ENCODE measurements at places on chromosomes 3 and 15.

- DNase-seq: no peak
These were observed 25.1 kb upstream of the HERC1 start for GRCh38 chr15:63858881-63859280.

GRCh38 chr3:78736863-78737262, 1030.9 kb downstream of the ROBO1 start:
- DNase-seq: no peak

DNA sequence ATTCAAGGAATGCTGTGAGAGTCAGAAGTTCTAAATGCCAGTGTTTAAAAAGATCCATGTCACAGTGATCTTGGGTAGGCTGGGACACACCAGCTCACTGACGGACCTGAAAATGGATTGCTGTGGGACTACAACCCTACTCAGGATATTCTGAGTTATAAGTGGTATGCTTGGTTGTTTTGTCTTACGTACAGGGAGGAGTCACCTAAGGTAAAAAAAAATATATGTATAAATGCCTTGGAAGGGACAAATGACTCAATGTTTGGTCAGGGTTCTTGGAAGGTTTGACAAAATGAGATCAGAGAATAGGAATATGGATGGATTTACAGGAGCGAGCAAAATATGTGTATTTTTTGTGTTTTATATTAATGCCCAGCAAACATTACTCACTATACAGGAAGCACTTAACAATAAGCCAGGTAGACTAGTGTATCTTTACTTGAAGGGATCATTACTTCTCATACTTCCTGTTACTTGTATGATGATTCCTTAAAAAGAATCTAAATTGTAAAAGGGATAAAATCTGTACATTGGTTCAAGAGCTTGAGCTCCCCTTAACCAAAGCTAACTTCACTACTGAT, 767.3 kb downstream of the GBE1 start:
- DNase-seq: no peak

DNA sequence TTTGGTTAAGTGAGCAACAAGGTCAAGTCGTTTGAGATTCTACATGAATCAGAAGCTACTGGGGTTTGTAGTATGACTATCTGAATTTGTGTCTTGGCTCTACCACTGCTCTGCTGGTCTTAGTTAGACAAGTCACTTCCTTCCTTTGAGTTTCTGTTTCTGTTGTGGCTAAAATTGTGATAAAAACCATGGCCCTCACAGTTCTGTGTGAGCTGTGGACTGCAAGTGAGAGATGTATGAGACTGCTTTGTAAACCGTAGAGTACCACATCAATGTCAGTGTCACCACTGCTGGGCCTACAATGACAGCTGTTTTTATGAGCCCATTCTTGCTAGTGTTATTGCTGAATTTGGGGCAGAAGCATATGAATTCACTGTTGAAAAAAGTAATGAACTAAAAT, 32.7 kb downstream of the RARB start:
- DNase-seq: no peak

- no peak for DNase-seq
These were observed 52.7 kb upstream of the NEO1 start for GRCh38 chr15:72999586-72999985.

DNA sequence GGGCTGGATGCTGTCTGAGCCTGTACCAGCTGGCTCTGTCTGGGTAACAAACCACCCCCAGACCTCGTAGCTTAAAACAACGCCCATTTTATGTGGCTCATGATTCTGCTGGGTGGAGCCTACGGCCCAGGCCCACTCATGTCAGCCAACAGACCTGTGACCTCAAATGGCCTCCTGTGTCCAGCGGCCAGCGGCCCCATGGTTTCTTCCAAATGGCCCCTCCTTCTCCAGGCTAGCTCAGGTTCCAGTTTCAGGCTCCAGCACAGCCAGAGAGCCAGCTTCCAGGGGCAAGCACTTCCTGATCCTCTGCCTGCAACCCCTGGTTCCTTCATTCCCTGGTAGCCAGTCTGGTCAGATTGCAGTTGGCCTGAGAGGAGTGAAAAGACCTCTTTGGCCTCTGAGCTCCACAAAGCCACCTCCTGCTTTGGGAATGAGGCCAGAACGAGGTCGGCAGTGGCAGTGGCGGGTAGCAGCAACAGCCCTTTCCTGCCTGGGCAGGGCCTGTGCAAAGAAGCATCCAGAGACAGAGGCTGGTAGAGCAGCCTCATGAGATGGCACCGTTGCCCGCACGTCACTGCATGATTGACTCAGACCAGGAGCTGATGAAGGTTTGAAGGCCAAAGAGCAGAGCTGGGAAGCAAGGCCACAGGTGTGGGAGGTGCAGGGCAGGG, 21.0 kb upstream of the PLXNA1 start:
- no peak for DNase-seq

GRCh38 chr15:92462424-92463125, 68.9 kb downstream of the ST8SIA2 start:
- DNase-seq: no peak

DNA sequence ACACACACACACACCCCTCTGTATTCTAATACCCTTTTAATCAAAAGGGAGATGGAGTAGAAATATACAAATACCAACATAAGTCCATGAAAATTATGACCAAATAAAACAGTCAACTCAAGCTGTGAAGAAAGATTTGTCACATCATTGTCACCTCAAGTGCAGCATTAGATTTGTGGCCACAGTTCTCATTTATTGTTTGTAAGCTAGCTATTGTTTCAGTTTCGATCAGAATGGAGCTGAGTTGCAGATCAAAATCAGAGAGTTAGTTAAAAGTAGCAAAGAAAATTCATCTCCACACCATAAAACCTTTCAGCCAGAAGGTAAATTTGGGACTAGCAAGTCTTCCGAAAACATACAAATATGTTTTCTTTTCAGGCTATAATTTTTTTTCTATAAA, 267.7 kb upstream of the LMCD1 start:
- no peak for DNase-seq

- no peak for DNase-seq
These were observed 235.9 kb downstream of the ARRDC4 start for GRCh38 chr15:98196371-98196770.

DNA sequence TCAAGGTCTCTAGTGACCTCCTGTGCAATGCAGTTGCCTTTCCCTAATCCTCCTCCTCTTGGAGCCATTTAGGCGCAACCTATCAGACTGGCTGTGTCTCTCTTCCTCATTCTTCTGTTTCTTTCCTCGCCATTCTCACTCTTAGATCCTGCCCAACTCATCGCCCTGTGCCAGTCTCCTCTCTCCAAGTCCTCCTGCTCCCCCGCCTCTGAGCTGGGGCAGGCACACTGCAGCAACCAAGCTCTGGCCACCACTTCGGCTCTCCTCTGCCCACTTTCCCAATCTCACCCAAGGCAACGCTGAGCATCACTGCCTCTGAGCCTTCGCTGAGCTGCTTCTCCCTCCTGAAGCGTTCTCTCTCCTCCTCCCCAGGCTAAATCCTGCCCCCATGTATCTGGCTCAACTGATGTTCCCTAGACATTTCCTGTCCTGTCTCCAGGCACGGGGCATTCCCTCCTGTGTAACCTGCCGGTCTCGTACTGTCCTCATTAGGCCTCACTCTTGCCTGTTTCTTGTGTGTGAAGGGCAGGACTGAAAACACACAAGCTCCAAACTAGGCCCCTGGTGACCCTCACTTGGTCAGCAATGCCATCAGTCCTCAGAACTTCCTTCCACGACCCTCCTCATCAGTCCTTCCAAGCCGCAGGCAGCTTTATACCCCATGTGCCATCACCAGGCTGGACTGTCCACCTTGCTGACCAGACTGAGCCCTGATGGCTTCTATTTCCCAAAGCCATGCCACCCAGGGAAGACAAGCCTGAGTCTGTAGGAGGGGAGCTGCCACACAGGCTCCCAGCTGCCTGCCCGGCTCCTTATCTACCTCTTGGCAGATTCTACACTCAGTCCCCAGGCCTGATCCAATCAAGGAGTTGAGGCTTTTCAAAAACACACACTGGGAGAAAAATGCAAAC, 85.6 kb downstream of the SEC22A start:
- no peak for DNase-seq

GRCh38 chr15:78642331-78642730, 1.3 kb upstream of the CHRNB4 start:
- DNase-seq: no peak

DNA sequence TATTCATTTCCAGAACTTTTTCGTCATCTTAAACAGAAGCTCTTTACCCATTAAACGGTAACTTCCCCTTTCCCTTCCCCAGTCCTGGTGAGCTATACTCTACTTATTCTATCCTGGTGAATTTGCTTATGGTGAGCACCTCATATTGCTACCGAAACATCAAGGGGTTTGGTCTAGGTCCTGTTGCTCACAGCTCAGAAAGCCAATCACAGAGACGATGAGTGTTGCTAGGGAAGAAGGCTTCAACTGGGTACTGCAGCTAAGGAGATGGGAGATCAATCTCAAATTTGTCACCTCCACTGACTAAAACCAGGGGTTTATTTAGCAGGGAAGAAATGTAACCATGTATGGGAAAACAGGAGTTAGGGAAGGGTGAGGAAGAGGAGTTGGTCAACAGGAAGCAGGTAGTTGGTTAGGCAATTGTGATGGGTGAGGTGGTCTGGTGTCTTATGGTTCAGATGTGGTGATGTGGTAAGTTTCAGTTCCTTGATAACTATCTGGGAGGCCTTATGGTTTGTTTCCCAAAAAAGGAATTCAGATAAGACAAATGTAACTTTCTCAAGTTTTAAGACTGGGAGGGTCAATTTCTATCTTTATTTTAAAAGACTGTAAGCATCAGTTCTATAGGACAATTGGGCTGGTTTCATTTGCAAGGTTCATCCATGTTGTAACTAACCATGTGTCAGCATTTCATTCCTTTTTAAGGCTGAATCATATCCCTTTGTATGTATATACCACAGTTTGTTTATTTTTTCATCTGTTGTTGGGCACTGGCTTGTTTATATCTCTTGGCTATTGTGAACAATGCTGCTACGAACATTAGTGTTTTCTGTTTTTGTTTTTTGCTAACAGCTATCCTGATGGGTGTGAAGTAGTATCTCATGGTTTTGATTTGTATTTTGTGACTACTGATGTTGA, 24.3 kb downstream of the ARHGAP11B start:
- peak; percentile 14 for DNase-seq

DNA sequence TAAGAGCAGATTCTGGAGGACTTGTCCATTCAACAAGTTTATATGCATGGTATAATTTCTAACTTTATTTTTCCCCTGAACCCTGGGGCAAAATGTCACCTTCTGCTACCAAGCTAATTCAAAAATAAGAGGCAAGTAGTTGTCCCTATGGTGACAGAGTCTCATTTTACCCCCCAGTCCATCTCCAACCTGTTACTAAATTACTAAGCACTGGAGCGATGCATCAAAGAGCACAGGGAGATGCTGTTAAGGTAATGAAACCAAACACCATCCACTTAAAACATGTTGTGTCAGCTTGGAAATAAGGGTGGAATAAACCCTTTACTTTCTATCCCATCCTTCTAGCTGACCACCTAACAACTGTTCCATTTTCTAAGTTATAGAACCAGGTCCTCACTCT, 417.4 kb upstream of the ATP11B start:
- no peak for DNase-seq

DNA sequence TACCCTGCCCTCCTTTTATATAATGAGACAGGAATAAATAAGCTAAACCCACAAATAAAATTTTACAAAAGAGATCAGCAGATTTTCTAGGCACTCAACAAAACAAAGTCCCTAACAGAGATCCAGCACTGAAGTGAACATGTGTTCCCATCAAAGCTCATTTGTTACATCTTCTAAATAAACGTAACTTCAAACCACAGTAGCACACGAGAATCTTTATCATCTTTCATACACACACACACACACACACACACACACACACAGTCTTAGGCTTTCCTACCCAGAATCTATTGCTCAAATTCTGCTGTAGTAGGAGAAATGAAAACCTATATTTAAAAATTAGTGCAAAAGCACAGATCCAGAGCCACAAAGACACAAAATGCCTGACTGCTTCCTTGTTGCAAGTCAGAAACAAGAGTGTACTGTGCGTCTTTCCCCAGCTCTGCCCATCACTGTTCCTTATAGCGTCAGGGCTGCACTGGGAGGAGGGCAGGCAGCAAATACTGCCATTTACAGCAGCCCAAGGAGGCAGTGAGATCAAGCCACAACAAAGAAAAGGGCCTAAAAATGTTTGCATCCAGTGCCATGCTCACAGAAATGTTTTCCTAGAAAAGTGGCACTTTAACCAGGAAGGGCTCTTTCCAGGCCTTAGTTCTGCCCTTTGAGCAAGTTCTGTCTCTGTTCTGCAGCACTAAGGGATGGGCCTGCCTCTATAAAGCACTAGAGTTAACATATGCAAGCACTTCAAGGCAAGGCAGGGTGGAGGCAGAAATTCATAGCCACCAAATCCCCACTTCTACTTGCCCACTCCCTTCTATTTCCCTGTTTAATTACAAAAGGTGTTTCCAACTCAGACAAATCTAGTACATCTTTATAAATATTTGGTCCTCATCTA, 6.0 kb downstream of the IP6K1 start:
- no peak for DNase-seq

DNA sequence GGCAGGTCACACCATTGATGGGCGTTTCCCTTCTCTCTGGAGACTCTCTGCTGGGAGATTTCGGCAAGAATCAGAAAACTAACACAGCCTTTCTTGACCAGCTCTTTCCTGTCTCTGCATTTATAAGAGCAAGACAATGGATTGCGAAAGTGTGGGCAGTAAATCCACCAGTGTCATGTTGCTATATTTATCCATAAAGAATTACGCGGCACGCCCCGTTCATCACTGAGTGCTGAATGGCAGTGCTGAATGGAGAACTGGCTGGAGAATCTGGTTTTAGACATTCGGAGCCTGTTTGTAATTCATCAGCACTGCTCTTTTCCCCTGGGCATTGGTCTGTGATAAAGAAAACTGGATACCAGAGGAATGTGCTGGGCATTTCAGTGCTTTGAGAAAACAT, 2.0 kb upstream of the CEMIP start:
- DNase-seq: peak; percentile 10

GRCh38 chr15:26970712-26971210, at the start of gene GABRG3:
TSS of gene GABRG3 (plus strand) at chr15:26971181.
- DNase-seq: no peak

- no peak for DNase-seq
These were observed 40.0 kb downstream of the ARRDC4 start for GRCh38 chr15:98000249-98001203.

DNA sequence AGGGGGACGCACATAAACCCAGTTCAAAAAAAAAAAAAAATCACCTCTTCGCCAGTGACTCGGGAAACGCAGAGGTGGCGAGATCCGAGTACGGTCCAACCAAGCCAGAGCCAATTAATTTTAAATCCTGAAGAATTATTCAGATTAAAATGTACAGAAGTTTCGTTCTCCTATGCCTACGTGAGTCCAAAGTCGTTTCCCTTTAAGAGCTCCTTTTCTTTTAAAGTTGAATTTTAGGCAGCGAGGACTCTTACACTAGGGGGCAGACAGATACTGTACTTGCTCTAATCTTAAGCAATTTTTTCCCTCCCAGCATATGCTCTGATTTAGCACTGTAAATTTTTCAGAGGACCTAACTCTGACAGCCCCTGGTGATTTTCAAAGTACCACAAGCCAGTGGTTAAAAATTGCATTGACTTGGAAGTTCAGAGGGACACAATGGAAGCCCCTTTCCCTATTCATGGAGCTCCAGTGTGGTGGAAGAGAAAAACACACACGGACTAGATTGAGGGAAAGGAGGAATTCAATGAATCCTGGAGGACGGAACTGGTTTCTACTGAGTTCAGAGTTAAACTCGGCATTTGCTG, 3.3 kb upstream of the NR2F2 start:
- peak; percentile 79 for DNase-seq

GRCh38 chr3:47113669-47114365, 50.1 kb downstream of the SETD2 start:
- no peak for DNase-seq

- no peak for DNase-seq
These were observed 55.4 kb upstream of the SEC13 start for GRCh38 chr3:10376353-10376752.

- no peak for DNase-seq
These were observed 286.4 kb downstream of the ZIC4 start for GRCh38 chr3:147119989-147120388.
